CD4-positive, alpha-beta T cell treated with Interleukin-1 beta for 1 hour (primary cell): ENCODE measurements at places on chromosomes 3 and 15.
A peak's percentile ranks its signal among the peaks of the same experiment; 100 is the strongest.

GRCh38 chr15:78112551-78112950, 18.7 kb downstream of the CIB2 start:
- no peak for DNase-seq

GRCh38 chr3:96813820-96814650, at the start of gene EPHA6:
Gene EPHA6 (plus strand): TSS chr3:96814594.
- no peak for DNase-seq

DNA sequence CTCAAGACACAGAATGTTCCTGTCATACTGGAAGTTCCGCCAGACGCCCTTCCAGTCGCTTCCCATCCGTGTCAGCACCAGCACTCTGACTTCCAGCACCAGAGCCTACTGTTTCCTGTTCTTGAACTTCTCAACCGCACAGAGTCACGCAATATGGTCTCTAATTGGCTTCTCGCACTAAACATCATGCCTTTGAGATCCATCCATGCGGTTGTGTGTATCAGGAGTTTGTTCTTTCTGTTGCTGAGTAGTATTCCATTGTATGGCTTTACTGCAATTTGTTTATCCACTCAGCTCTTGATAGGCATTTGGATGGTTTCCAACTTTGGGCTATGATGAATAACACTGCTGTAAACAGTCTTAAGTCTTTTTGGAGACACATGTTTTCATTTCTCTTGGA, 112.1 kb downstream of the LRRK1 start:
- no peak for DNase-seq

DNA sequence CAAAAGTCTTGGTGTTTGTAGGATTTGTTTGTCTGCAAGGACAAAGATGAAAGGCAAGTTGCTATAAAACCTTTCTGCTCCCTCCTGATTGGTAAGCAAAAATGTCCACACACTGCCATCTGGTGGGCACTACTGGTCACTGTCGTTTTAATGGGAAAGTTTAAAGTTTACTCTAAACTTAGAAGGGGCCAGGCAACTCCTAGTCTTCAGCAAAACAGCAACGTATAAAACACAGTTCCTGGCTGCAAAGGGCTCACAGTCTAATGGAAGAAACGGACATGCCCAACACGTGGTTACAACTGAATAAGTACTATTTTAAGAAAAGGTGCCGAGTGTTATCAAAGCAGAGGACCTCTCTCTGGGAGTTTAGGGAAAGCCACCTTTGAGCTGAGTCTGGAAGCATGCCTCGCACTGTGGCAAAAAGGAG, 23.7 kb upstream of the TPRG1 start:
- DNase-seq, result peak; percentile 56

- DNase-seq, result no peak
Observed at GRCh38 chr3:186414735-186415419, 52.8 kb upstream of the DGKG start.

- no peak for DNase-seq
Observed at GRCh38 chr3:27449530-27450150, 34.5 kb downstream of the SLC4A7 start.

- peak; percentile 53 for DNase-seq
Observed at GRCh38 chr15:42650208-42651066, 75.0 kb downstream of the STARD9 start.

- DNase-seq, result no peak
Observed at GRCh38 chr3:3685721-3686120, 113.5 kb upstream of the LRRN1 start.

DNA sequence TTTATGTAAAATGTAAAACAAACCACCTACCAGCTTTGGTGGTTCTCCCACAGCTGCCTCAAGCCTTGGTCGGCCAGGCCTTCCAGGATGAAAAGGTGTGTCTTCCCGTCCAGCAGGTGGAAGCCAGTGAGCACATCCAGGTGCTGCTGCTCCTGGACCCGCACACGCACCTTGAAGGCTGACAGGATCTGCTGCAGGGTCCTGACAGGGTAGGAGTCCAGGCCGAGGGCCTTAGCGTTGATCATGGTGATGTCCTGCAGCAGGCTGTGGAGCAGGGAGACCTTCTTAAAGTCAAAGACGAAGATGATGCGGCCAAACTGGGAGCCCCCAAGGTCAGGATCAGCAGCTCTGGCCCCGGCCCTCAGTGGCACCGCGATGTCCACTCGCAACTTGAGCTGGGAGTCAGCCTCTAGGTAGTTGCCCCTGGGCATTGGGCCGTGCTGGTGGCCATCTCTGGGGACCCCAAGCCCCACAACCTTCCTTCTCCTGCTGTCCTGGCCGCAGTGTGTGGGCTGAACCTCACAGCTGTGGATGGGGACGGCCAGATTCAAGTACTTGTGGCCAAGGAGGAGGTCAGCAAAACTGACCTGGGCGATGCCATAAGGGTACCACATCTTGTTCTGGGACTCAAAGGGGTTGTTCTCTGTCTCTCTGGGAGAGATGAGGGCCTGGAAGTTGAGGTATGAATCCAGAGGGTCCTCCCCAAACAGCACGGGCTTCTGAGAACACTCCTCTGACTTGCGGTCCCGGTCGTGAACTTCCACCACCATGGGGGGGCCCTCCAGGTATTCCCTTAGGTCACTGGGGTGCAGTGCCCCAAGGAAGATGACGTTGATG, 48.6 kb downstream of the CFAP92 start:
- DNase-seq, result no peak

GRCh38 chr3:69400683-69401082, 14.8 kb upstream of the FRMD4B start:
- no peak for DNase-seq

DNA sequence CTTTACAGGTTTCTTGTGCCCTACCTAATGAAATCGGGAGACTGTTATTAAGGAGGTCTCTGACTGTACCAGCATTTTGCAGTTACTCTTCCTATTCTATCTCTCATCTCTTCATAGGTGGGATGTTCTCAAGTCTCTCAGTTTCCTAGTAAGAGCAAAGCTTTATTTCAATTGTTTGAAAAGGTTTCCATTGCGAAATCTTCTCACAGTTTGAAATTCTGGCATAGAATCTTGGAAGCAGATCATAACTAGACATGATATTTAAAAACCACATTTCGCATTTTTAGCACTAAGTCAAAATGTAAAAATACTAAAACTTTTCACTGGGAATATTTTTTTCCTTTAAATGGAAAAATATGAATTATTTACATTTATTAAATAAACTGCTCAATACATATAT, 1311.4 kb downstream of the ROBO2 start:
- no peak for DNase-seq

- no peak for DNase-seq
Observed at GRCh38 chr3:168424059-168424734, 328.5 kb upstream of the GOLIM4 start.

DNA sequence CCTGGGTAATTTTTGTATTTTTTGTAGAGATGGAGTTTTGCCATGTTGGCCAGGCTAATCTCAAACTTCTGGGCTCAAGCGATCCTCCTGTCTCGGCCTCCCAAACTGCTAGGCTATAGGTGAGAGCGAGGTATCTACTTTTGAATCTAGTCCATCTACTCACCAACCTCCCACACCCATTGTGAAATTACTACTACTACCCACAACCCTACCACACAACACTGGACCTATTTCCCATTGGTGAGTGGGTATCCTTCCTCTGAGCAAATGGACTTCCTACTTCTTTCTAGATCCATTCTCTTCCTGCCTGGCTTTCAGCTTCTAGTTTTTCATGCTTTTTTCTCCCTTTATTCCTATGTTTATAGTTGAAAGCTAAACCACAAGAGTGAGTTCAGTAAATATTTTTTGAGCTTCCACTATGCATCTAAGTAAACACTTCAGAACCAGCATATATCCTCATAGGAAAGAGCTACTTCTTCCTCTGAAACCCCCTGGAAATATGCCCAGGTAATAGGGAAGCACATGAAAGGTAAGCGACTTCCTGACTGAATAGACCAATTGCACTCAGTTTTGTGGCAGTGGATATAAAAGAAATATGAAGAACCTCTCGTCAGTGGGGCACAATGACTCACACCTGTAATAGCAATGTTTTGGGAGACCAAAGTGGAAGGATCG, 39.1 kb downstream of the MYO1E start:
- no peak for DNase-seq

GRCh38 chr3:27628026-27628750, 93.9 kb downstream of the EOMES start:
- no peak for DNase-seq

- DNase-seq, result no peak
Observed at GRCh38 chr3:27094721-27095120, 274.5 kb downstream of the NEK10 start.

GRCh38 chr3:73791356-73791755, 166.6 kb upstream of the PDZRN3 start:
- DNase-seq, result no peak

GRCh38 chr3:43194490-43195114, 88.7 kb upstream of the POMGNT2 start:
- peak; percentile 48 for DNase-seq

DNA sequence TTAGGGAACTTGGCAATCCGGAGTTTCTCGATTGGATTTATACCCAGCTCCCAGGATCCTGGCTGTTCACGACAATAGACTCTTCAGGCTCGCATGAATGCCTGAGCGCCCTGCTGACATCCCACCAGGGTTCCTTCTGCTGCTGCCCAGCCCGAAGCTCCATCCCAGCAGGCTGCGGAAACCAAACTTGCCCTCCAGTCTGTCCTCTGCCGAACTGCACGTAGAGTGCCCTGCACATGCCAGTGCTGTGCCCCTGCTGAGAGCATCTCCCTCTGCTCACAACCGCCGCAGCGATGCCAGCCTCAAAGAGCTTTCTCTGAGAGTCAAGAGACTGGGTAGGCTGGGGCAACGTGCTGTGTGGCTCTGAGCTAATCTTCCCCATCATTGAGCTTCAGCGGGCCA, 6.9 kb downstream of the ADAMTS7 start:
- DNase-seq, result no peak

GRCh38 chr15:100265641-100266035, 76.1 kb downstream of the ADAMTS17 start:
- no peak for DNase-seq

- DNase-seq, result no peak
Observed at GRCh38 chr3:49453621-49454020, 16.4 kb upstream of the DAG1 start.

DNA sequence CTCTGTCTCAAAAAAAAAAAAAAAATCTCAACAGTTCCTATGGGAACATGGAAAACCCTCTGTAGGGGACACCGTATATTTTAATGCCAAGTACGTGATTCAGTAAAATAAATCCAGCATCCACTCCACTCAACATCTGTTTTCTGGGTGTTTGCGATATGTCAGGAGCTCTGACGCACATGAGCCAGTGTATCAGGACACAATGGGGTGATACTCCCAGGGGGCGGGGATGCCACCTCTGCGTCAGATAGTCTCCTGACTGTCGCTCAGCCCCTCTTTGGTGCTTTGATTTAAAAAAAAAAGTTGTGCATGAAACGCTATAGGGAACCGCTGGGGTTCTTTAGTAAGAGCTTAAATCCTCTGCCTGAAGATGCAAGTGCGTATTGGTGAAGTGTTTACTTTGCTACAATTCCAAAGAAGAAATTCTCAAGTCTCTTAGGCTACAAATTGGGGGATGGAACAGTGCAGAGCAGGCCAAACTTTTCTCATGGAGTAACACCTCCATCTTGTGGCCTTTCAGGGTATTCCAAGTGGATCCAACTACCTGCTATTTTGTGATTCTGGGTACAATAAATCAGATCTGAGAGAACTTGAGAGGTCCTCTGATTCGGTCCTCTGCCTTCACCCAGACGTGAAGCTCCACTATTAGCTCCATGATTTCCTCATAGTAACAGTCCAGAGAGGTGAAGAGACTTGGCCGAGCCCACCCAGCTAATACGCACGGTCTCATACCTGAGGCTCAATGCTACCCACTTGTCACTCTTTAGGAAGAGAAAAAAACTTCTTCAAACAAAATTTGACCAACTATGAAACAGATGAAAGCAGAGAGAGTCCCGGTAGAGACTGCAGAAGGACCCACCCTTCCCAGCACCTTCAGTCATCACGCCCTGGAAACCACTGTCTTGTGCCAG, 9.3 kb upstream of the NR2E3 start:
- DNase-seq, result peak; percentile 8

DNA sequence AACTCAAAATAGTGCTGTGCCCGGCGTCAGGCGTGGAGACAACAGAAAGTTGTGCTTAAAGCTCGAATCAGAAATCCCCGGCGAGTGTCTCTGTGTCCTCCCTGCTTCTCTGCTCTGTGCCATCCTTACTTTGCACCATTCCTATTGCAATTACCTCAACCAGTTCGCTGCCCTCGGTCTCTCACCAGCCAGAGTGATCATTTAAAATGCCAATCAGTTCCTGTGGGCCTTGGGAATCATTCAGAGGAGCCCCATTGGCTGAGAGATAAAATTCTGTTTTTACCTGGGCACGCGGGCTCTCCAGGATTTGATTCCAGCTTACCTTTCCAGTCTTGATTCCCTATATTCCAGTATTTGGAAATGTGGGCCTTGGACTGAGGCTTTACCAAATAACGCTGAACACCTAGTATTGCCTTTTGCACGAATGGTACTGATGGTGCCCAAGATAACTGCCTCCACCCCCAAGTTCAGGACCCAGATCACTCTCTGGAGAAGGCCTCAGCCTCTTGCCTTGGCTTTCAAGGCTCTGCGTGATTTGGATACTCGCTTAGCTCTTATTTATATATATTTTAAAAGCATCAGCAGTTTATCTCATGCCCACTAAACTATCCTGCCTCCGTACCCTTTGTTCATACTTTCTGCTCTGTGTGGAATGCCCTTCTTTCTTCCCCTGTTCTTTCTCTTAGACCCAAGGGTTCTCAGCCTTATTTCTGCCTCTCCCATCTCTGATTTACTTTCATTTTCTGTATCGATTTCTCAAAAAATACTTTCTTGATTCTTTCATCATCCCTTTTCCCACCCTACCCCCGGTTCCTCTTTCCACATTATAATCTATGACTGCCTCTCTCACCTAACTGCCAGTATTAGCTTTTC, 863 bp downstream of the PSMA4 start:
- DNase-seq, result no peak

DNA sequence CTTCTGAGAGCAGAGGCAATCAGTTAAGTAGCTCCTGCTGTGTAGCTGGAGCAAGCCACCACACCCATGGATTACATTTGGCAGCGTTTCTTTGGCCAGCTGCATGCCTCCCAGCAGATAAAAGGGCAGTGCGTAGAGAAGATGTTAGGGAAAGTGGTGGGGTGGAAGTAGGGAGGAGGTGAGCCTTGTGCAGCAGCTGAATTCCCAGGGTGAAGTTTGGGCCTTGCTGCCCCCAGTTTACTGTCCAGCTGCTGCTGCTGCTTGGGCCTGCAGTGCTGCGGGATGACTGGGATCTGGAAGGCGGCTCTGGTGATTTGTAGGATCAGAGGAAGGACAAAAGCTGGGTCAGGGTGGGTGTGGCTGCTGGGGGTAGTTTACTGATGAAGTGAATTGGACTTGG, 318.7 kb upstream of the C2CD4B start:
- no peak for DNase-seq

DNA sequence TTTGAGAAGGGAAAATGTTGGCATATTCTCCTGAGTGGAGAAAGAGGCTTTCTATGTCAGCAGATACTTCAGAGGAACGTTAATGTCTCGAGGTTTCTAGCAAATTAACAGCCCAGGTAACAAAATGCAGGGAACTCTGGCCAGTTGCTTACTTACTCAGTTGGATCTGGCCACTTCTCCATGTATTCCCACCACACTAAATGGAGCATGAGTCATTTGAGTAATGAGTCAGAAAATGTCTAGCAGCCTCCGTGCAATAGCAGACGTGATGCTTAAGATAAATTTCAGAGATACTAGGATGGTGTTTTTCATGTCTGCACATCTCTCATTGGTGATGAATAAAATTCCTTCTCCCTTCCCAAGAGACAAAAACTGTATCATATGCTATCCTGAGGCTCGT, 671.5 kb downstream of the FHIT start:
- no peak for DNase-seq

GRCh38 chr3:13607821-13608597, 59.1 kb downstream of the FBLN2 start:
- DNase-seq, result no peak
